CD4-positive, alpha-beta T cell treated with Interleukin-1 beta for 1 hour (primary cell): ENCODE measurements at places on chromosomes 2 and 18.

GRCh38 chr2:173075781-173076580 lies at the start of gene MAP3K20:
Gene MAP3K20, plus strand, starts transcription at chr2:173075846. Its CDS starts 15,186 bp downstream, at chr2:173091032.
- DNase-seq, result peak; percentile 31

GRCh38 chr2:17759805-17760204 lies 5.9 kb downstream of the GEN1 start:
- peak; percentile 6 for DNase-seq

DNA sequence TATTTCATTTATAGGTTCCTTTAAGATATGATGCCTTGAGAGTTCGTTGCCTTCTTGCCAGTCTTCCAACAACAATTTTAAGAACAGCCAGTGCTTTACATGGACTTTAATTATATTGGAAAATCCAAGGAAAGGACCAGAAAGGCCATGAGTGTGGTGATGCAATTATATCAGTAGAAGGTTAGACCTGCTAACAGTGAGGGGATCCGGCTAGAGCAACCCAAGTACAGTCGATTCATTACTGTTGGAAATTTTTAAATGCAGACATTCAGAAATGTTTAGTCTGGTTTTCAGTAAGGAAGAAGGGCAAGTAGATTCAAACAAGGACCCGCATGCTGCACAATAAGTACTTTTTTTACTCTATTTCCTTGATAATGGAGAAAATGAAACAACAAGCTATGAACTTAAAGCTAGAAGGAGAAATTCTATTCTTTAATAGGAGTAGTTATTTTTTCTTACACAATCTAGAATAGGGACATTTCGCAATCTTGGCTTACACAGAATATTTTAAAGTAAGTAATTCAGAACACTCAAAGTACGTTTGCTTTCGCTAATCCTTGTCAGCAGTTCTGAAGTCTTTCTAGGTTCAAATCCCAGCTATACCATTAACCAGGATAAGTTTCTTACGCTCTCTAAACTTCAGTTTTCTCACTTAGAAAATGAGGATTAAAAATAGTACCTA lies 405.5 kb downstream of the MEIS1 start:
- no peak for DNase-seq

DNA sequence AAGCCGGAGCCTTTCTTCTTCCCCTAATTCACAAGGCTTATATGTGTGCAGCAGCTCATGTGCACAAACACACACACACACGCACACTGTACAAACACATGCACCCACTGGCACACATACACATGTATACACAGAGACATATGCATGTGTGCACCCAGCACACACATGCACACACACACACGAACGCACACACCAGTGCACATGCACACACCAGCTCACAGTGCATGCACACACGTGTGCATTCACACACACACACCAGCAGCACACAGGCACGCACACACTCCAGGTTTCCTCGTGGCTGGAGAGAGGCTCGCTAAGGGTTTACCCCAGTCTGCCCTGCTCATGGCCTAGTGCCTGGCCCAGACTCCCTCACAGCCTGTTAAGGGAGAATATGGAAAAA lies 234.0 kb downstream of the EIPR1 start:
- no peak for DNase-seq

GRCh38 chr2:30802611-30803010 lies 4.6 kb downstream of the CAPN13 start:
- DNase-seq, result no peak

GRCh38 chr2:208556983-208557484 lies 150.4 kb downstream of the PTH2R start:
- DNase-seq, result no peak

- DNase-seq, result no peak
These were observed 169.7 kb upstream of the NOSTRIN start for GRCh38 chr2:168632709-168633121.

DNA sequence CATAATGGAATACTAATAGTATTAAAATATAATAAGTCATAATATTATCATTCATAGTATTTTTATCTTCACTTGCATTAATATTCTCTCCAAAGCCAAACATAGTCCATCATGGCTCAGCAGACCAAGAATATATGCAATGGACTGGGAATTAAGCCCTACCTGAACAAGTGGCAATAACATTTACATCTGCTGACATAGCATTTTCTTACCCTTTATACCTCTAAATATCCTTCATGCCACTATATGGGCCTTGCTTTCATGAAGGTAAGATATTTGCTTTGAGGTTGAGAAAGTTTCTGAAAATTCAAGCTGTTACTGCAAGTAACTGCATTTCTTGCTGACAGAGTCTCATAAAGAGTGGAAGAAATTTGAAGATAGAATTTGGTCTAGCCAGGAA lies 847.4 kb upstream of the GCFC2 start:
- no peak for DNase-seq

GRCh38 chr2:168396131-168396530 lies 59.9 kb upstream of the CERS6 start:
- no peak for DNase-seq

- no peak for DNase-seq
These were observed 87.2 kb downstream of the B3GNT2 start for GRCh38 chr2:62283147-62283546.

- no peak for DNase-seq
These were observed 1036.9 kb upstream of the TMEFF2 start for GRCh38 chr2:193231634-193232033.

DNA sequence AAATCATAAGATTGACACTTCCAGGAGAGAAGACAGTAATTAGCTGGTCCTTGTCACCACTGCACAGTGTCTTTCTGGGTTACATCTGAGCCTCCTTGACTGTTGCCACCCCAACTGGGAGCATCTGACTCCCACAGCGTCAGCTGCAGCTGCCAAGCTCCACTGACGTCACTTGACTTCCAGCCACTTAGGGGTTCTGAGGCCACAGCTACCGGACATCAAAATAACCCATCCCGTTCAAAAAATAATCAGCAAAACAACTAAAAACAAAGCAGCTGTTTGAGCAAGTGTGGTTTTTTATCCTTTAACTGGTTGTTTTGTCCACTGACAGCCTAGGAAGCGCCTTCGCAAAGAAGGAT lies 206.5 kb upstream of the AGAP1 start:
- DNase-seq, result no peak

DNA sequence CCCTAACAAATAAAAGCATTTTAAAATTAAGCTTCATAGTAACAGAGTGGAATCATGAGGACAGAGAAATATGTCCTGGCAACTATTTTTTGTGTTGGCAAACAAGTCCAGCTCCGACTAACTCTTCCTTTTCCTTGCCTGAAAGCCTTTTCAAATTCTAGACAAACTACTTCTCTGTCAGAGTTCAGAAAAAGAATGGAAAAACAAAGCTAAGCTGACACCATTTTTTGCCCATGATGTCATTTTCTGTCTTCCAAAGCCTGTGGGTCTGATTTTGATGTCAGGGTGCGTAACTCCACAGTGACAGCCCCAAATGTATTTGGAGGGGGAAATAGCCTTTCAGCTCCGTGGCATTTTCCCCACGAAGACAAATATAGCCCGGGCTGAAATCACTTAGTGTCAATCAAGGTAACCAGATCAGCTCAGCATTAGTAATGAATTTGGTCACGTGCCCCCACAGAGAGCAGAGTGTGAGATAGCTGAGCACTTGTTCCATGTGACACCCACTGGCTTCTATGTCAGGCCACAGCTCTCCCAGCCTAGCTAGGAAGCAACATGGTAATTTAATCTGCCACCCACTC lies 233.0 kb upstream of the SIX2 start:
- no peak for DNase-seq

- peak; percentile 25 for DNase-seq
These were observed 171.8 kb downstream of the PTGR3 start for GRCh38 chr18:75036917-75037688.

DNA sequence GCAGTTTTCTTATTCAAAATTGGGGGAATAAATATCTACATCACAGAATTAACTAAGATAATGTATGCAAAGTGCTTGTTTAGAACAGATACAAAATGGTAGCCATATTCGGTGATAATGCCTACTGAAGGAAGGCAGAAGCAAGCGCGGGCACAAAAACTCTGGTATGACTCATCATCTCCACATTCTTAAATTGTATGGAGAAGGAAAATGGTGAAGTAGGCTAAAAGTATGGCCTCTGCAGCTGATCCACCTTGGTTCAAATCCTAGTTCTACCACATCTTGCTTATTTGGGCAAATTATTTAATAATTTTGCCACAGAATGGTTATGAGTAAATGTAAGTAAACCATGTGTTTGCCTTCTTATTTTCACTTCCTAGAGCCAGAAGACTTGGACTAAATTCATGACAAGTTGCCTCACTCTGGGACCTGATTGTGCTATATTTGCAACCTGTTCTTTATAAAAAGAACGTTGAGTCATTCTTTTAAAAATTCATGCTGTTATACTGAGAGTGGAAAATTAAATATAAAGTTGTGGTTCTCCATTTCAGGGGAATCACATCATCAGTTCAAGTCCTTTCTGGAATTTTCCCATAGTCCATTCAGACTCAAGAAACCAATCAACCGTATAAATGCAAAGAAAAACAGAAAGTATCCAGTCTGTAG lies 9.0 kb upstream of the CDK15 start:
- no peak for DNase-seq

GRCh38 chr2:72414137-72414760 lies 266.6 kb upstream of the CYP26B1 start:
- no peak for DNase-seq

DNA sequence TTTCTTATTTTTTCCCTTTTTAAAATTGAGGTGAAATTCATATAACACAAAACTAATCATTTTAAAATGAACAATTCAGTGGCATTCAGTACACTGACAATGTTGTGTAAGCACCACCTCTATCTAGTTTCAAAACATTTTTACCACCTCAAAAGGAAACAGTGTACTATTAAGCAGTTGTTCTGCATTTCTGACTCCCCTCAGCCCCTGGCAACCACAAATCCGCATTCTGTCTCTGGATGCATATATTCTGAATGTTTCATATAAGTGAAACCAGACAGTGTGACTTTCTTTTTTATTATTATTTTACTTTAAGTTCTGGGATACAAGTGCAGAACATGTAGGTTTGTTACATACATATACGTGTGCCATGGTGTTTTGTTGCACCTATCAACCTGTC lies 19.2 kb upstream of the TANK start:
- peak; percentile 43 for DNase-seq

DNA sequence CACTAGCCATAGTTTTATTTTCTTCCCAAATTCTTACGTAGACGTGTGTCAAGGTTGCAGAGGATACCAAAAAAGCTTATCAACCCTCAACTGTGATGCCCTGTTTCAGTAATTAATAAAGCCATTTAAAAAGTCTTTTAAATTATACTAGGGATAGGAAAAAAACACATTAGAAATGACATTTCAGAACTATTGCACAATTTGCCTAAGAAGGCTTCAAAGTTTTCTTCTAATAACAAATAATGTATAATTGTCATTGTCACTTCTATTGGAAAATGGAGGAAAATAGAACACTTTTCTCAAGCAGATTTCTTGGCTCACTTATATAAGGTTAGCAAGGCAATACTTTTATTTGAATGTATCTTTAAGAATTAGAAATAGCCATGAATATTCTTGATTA lies 253.8 kb downstream of the ARHGAP15 start:
- DNase-seq, result no peak

GRCh38 chr2:20451761-20452499 lies 5.1 kb downstream of the RHOB start:
- no peak for DNase-seq

DNA sequence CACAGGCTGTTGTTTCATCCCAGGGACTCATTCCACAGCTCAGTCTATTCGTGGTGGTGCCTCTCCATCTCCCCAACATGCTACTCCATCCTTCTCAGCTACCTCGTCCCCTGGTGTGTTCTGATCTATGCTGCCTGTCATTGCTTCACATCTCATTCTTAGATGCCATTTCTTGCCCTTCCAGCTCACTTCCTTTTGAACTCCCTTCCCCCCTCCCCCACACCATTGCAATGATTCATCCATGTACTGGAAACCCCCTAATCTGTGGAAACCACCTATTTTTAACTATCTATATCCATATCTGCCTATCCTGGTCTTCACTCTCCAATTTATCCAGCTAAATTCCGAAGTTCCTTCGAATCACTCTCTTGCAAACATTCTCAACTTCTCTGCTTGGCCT lies 65.7 kb upstream of the PARD3B start:
- DNase-seq, result no peak

GRCh38 chr2:224407241-224407701 lies 5.4 kb upstream of the FAM124B start:
- no peak for DNase-seq

DNA sequence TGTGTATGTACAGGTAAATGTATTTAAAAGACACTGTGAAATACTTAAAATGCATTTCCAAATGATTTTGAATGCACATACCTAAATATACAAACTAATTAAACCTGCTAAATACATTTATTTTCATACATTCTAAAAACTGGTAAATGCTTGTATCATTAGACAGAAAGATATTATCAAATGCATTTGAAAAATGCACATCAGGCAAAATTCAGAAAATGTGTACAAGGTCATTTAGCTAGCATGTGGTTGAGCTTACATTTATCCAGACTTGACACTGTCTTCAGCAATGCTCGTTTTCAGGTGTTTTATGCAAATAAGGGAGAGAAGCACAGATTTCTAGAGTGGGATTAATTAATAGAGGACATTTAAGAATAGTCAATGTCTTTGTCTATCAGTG lies 374.2 kb downstream of the SUCLG1 start:
- no peak for DNase-seq

DNA sequence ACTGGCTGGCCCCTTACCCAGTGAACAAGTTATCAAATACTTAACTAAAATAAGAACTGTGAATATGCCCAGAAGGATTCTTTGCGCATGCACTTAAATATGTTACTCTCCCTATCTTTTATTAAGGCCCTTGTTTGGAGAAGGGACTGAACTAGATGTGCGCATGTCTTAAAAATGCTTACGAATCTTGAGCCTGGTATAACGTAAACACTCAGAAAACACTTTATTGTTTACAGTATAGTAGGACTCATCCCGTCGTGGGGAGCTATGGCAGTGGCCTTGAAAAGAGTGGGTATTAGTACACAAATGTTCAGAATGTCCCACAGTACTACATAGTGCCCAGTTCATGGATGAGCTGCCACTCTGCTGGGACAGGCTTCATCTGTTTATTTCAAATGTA lies 75.9 kb upstream of the MAP4K3 start:
- no peak for DNase-seq

- DNase-seq, result no peak
These were observed 24.3 kb downstream of the RELCH start for GRCh38 chr18:62211325-62211828.

DNA sequence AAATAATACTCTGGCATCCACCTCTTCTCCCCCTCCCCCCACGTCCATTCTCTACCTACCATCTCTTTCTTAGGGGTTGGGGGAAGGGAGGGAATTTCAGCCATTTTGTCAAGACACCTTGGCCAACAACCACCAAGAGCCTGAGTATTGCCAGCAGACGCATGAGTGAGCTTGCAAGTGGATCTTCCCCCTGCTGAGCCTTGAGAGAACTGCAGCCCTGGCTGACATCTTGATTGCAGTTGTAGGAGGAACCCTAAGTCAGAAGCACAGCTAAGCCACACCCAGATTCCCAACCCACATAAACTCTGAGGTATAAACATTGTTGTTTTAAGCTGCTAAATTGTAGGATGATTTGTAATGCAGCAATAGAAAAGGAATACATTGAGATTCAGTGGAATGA lies 165.6 kb downstream of the TMEFF2 start:
- DNase-seq, result no peak
